ENCODE measurements at places on chromosomes 3 and 15.

GRCh38 chr15:101432982-101433381 lies 56.5 kb downstream of the PCSK6 start:
- no peak for DNase-seq

DNA sequence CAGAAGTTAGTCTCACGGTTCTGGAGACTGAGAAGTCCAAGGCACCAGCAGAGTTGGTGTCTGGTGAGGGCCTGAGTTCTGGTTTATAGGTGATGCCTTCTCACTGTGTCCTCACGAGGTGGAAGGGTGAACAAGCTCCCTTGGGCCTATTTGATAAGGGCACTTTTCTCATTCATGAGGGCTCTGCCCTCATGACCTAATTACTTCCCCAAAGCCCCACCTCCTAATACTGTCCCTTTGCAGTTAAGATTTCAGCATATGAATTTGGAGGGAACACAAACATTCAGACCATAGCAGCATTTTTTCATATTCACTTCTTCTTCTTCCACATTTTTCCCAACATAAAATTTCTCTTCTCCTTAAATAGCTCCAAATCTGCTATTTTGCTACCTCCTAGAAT lies 41.5 kb downstream of the TMEM41A start:
- DNase-seq: no peak

- DNase-seq: no peak
Measured at GRCh38 chr3:189911001-189911400, 209.7 kb downstream of the P3H2 start.

DNA sequence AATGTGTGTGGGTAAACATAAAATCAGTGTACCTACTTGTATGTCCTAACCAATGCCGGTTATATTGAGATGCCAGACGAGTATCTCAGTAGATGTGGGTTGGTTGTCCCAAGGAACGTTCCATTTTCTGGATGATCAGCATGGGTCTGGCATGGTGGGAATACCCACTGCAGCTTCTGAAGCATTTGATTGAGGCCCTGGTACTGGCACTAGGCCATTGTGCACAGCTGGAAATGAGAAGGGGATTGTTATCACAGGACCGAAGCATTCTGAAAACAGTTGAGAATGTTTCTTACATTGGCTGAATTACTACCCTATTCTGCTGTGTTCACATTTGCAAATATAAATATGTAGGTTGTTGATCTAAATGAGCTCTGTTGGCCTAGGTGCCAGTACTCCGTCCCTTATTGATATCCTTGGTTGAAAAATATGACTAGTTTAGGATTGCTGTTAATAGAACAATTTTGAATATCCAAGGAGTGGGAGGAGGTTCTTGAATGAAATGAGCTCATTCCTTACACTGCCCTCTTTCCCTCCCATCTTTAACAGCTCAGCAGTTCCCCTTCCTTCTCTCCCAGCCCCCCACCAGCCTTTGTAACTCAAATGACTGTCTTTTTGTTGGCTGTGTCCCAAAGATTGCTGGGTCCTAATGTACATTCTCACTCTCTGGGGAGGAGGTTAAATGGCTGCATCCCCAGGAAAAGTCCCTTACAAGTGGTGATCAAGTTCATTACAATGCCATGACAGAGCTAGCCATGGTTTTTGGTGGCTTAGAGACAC lies 293.3 kb upstream of the TPM1 start:
- no peak for DNase-seq

DNA sequence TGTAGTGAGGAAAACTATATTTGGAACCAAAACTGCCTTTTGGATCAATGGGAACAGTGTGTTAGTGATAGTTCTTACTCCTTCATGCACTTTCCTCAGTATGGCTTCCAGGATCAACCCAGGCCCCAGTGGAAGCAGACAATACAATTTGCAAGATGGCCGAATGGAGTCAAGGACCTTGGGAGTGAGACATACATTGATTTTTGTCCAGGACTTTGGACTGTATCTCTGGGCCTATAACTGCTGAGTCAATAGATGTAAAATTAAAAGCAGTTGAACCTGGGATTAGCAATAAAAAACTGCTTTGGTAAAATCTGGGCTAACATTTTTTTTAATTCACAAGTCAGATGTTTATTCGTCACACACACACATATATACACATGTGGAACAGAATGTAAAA lies 1.8 kb downstream of the ARRDC4 start:
- no peak for DNase-seq

DNA sequence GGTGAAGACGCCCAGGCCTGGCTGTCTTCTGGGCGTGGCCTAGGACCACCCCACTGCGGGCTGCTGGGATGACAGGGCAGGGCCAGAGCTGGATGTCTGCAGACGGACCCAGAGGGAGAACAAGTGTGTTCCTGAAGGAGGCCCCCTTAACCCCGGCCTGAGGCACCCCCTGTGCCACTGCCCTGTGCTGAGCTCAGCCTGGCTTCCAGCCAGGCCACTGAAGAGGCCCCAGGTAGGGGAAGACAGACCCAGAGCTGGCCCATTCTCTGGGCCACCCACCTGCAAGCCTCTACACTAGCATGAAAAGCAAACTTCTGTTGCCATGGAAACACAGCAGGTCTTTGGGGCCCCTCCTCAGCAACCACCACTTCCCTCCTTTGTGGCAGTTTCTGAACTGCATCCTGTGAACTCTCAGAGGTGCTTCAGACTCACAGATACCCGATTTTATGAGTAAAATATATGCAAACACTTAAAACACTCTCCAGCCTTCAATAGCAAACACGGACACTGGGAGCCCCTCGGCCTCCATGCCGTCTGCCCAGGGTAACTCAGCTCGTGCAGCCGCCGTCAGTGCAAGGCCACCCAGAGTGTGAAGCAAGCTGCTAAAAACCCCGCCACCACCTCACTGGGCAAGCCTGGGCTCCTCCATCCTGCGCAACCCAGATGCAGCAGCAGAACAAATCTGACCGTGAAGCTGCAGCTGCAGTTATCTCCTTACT lies 42.5 kb downstream of the CMTM6 start:
- peak; percentile 59 for DNase-seq

All from activated T-helper 1 cell treated with Interleukin-2 at 50 U/mL for 16 hours (primary cell).